ENCODE measurements at places on chromosomes 12 and 14.

DNA sequence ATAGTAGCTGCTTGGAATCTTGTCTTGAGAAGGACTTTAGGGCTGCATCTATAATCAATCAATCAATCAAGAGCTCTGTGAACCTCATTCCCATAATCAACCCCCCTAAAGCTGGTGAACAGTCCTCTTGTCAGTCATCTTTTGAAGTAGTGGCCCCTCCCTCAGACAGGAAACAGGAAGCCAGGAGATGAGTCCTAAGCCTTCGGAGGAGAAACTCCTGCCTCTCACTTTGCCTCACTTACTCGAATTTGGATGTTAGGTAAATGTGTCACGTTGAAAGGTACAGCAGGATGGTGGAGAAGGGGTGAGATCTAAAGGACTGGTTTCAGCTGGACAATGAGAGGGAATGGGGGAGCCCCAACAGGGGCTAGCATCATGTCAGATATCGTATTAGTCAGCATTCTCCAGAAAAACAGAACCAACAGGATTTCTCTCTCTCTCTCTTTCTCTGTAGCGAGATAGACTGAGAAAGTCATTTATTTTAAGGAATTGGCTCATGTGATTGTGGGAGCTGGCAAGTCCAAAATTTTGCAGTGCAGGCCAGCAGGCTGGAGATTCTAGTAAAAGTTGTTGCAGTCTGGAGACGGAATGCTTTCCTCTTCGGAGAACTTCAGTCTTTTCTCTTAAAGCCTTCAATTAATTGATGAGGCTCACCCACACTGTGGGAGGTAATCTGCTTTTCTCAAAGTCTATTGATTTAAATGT, 144.4 kb upstream of the PWP1 start:
- no peak for DNase-seq

- DNase-seq = no peak
Observed at GRCh38 chr14:51638071-51638944, 13.4 kb upstream of the FRMD6 start.

DNA sequence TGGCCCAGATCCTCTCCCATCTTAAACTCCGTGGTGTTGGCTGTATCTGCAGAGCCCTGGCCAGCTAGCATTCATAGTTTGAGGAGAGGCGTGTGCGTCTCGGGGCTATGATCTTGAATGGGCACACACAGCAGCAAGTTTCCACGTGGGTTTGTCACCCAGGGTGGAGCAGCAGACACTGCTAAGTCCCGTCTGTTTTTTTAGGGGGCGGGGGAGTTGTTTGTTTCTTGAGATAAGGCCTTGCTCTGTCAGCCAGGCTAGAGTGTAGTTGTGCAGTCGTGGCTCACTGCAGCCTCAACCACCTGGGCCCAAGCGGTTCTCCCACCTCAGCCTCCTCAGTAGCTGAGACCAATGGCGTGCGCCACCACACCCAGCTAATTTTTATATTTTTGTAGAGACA, 20.1 kb upstream of the TEX22 start:
- DNase-seq = no peak

- peak; percentile 21 for DNase-seq
Observed at GRCh38 chr12:24948420-24948756, 513 bp downstream of the BCAT1 start.

DNA sequence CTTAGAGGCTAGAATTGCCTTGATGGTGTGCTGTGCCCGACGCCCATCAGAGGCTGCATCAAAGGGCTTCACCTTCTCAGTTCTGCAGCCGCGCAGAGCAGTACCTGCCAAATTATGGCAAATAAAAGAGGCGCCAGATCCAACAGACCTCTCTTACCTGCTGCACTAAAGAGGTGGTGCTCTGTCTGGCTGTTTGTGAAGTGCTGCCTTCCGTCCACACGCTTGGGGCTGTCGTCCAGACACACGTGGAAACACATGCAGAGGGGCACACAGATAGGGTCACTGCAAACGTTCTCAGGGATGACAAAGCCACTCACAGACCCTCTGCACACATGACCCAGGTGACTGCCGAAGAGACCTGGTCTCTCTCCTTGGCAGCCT, 617.5 kb downstream of the VRK1 start:
- no peak for DNase-seq

DNA sequence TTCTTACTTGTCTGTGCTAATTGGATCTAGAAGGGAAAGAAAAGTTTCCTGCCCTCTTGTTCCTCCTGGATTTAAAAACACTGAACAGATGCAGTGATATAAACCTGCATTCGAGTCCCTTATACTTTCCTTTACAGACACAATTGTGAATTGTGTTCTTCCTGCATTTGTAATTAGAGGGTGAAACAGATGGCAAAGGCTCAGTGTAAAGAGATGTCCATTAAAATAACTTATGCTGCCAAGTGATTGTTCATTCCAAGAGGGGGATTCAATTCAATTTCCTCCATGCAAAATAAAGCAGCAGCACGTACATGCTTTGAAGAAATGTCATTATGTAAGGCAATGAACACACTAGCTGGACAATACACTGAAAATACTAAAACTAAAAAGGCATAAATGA, 248.3 kb upstream of the LRIG3 start:
- no peak for DNase-seq

- no peak for DNase-seq
Observed at GRCh38 chr12:54968181-54968730, 16.3 kb downstream of the TESPA1 start.

- DNase-seq = no peak
Observed at GRCh38 chr12:72869024-72869423, 596.9 kb downstream of the TRHDE start.
